Stimulated activated CD8-positive, alpha-beta memory T cell treated with anti-CD3 and anti-CD28 coated beads, Interleukin-4, amount 100 ng/mL, for 48 hours (primary cell): ENCODE measurements at places on chromosomes 4 and X.

GRCh38 chrX:41935832-41936231 is 12.5 kb upstream of the CASK start:
- DNase-seq, result no peak

DNA sequence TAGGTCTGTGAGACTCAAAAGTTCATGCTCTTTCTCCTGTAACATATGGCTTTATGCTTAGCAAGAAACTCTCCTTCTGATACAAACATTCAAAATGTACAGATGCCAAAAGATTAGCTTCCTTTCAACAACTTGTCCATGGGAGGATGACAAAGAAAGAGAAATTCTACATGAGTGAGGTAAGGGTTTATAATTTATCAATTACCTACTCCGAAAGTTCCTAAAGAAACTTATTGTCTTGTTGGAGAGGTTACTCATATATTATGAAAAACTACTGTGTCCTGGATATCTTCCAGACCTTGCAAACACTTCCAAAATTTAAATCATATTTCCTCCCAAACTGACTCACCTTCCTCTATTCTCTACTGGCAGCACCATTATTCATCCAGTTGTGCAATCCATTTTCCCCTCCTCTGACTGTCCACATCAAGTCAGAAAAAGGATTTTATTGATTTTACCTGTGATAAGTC is 65.1 kb downstream of the ENPEP start:
- no peak for DNase-seq

DNA sequence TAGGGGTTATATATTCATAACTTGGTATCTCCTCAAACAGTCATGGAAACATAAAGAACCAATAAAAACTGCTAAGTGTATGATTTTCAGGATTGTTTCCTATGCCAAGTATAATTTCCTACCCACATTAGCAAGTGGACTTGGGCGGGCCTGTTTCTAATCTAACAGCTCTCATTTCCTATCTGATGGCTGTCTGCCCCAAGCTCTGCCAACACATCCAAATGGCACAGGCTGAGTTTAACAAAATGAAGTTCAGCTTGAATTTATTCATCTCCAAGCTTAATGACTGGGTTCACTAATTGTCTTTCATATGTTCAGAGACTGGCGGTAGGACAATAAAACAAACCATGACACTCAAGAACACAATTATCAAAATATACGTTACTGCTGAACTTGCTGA is 55.5 kb upstream of the S100G start:
- DNase-seq, result no peak

DNA sequence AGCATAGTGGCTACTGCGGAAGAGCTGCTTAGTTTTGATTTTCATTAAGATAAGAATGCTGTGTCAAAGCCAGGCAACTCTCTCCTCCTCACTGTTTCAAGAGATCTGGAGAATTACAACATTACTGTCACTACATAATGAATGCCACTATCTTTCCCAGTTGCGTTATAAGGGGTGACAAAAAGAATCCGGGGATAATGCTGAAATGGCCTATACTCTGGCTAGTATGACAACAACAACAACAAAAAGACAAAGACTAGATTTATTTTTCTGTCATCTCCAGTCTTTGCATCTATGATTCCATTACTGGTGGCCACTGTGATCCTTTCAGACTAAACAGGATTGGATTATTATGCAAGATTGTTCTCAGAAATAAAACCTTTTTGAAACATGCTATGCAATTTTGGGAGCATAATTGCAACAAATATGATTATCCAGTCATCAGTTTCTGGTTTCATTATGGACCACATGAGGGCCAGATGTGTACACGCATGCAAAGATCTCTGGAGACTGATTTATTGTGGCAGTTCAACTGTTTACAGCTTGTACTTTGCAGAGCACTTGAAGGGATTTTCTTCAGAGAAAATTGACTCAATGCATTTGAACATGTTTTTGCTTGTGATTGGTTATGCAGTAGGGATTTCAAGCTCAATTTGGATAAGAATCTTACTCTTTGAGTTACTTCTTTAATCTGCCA is 31.1 kb upstream of the SPANXB1 start:
- DNase-seq, result no peak

DNA sequence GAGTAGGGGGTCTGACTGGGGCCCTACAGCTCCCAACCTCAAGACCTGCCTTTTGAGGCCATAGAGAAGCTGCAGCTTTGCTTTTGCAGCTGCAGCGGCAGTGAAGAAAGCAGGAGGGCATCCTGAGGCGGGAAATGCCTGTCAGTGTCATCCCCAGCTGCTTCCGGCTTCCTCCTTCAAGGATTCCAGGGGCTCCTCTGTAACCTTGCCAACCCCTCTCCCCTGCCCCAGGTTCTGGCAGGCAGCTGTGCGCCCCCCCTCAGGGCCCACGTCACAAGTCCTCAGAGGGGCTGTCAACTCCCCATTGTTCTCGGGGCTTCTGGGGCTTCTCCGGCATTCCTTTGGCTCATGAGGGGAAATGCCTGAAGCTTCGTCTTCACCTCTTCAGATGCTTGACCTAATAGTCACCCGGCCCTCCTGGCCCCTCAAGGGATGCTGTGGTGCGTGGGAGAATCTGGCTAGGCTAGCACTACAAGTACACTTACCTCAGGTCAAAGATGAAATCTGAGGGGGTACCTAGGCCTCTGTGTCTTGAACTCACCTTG is 31.9 kb downstream of the APLN start:
- no peak for DNase-seq

DNA sequence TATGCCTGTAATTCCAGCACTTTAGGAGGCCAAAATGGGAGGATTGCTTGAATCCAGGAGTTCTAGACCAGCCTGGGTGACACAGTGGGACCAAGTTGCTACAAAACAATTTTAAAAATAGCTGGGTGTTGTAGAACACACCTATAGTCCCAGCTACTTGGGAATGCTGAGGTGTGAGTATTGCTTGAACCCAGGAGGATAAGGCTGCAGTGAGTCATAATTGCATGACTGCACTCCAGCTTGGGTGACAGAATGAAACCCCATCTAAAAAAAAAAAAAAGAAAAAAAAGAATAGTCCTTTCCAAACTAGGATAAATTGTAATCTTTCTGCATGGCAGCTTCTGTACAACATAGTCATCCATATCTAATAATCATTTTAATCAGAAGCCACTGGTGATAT is 270.1 kb upstream of the INTU start:
- DNase-seq, result no peak

- peak; percentile 45 for DNase-seq
Measured at GRCh38 chrX:37746218-37746941, 33.5 kb upstream of the CYBB start.

DNA sequence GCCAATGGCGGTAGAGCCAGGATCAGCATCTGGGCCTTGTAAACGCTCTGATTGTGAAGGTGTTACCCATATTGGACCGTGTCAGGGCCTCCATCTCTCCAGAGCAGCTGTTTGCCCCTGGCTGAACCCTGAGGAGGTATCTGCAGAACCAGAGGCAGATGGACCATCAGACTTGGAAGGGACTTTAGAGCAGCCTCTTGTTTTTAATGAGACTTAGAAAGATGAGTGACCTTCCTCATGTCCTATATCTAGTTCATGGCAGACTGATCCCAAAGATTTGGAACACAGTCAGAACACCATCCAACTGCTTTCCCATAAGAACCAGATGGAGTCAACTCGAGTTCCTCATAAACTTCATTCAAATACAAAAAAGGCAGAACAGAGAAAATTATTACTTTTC is 135.1 kb upstream of the MSX1 start:
- no peak for DNase-seq

- no peak for DNase-seq
Measured at GRCh38 chrX:138925330-138925729, 213.8 kb upstream of the FGF13 start.

GRCh38 chr4:75046641-75047040 is 113.7 kb downstream of the PARM1 start:
- no peak for DNase-seq
